Dermis microvascular lymphatic vessel endothelial cell (primary cell): ENCODE measurements at places on chromosomes 16 and 17. TPM values are rescaled to one million over a fixed set of nuclear protein-coding genes. Genes with fewer than 3 reads are reported as not detected.

The FA2H gene
- not detected in 2 replicates for total RNA-seq

The KRTAP4-1 gene
- total RNA-seq = not detected in 2 replicates

The JUP gene
- 207 and 483 TPM in 2 replicates for total RNA-seq

The TAC4 gene
- total RNA-seq = not detected in 2 replicates

The SLC38A8 gene
- not detected in 2 replicates for total RNA-seq

The CA7 gene
- not detected in 2 replicates for total RNA-seq

The TSNAXIP1 gene
- total RNA-seq = 0.26 and 0.51 TPM in 2 replicates

The ZG16B gene
- total RNA-seq = 0.13 TPM in 1 of 2 replicates, not detected in the other

The DPEP2 gene
- 4.1 and 25.5 TPM in 2 replicates for total RNA-seq

The CLEC18C gene
- under 0.01 and 0.13 TPM in 2 replicates for total RNA-seq

The CORO1A gene
- total RNA-seq = 1.1 and 2.4 TPM in 2 replicates

The GAS2L2 gene
- total RNA-seq = under 0.01 TPM in 1 of 2 replicates, not detected in the other

The HS3ST3A1 gene
- 0.39 and 0.76 TPM in 2 replicates for total RNA-seq

The QPRT gene
- total RNA-seq = 0.13 and 0.25 TPM in 2 replicates

The TBC1D3B gene
- total RNA-seq = 0.64 and 2.0 TPM in 2 replicates

The OTOA gene
- total RNA-seq = under 0.01 TPM in 1 of 2 replicates, not detected in the other

The CCDC78 gene
- total RNA-seq = 0.26 and 0.76 TPM in 2 replicates

The KAT7 gene
- 27.1 and 32.6 TPM in 2 replicates for total RNA-seq

The CACNG5 gene
- total RNA-seq = not detected in 2 replicates

The CEP131 gene
- total RNA-seq = 6.2 and 8.1 TPM in 2 replicates

The SEPTIN1 gene
- under 0.01 and 0.38 TPM in 2 replicates for total RNA-seq

The FN3K gene
- total RNA-seq = 3.5 and 6.4 TPM in 2 replicates

The BICDL2 gene
- not detected in 2 replicates for total RNA-seq

The HASPIN gene
- total RNA-seq = 3.5 and 5.5 TPM in 2 replicates

The IGSF6 gene
- total RNA-seq = under 0.01 TPM in 1 of 2 replicates, not detected in the other

The KCNJ16 gene
- total RNA-seq = not detected in 2 replicates

The ABCC12 gene
- total RNA-seq = not detected in 2 replicates

The TPSAB1 gene
- total RNA-seq = not detected in 2 replicates

The ASGR2 gene
- total RNA-seq = under 0.01 TPM in 1 of 2 replicates, not detected in the other

The LAT gene
- total RNA-seq = 0.26 and 0.51 TPM in 2 replicates

The TPSB2 gene
- not detected in 2 replicates for total RNA-seq

The PPY gene
- total RNA-seq = not detected in 2 replicates

The CD19 gene
- not detected in 2 replicates for total RNA-seq

The PABPN1L gene
- not detected in 2 replicates for total RNA-seq

The UBE2G1 gene
- total RNA-seq = 28.9 and 36.7 TPM in 2 replicates

The MT4 gene
- not detected in 2 replicates for total RNA-seq

The GFAP gene
- total RNA-seq = 0.13 TPM in 1 of 2 replicates, not detected in the other

The TGFB1I1 gene
- total RNA-seq = 26.2 and 40.7 TPM in 2 replicates

The CKLF gene
- 69.7 and 84.0 TPM in 2 replicates for total RNA-seq

The GLTPD2 gene
- not detected in 2 replicates for total RNA-seq

The C16orf92 gene
- not detected in 2 replicates for total RNA-seq

The KRT40 gene
- not detected in 2 replicates for total RNA-seq

The ST6GALNAC1 gene
- total RNA-seq = not detected in 2 replicates

The KRT27 gene
- not detected in 2 replicates for total RNA-seq

The KIF2B gene
- not detected in 2 replicates for total RNA-seq

The NPTX1 gene
- total RNA-seq = under 0.01 and 0.13 TPM in 2 replicates

The HOXB4 gene
- total RNA-seq = 0.90 and 1.0 TPM in 2 replicates

The C1QTNF8 gene
- total RNA-seq = not detected in 2 replicates

The INCA1 gene
- 0.38 and 0.39 TPM in 2 replicates for total RNA-seq

The IGF2BP1 gene
- under 0.01 TPM in 2 replicates for total RNA-seq

The PIK3R6 gene
- total RNA-seq = not detected in 2 replicates

The KRT20 gene
- not detected in 2 replicates for total RNA-seq

The TLCD2 gene
- total RNA-seq = 1.4 and 1.5 TPM in 2 replicates

The GP1BA gene
- total RNA-seq = not detected in 2 replicates

The OTOP3 gene
- not detected in 2 replicates for total RNA-seq

The CDH1 gene
- total RNA-seq = not detected in 2 replicates
